EH (cell line): ENCODE measurements at places on chromosomes 3 and 15.
A peak's percentile ranks its signal among the peaks of the same experiment; 100 is the strongest.

GRCh38 chr3:79405183-79405582, 362.6 kb downstream of the ROBO1 start:
- no peak for DNase-seq

DNA sequence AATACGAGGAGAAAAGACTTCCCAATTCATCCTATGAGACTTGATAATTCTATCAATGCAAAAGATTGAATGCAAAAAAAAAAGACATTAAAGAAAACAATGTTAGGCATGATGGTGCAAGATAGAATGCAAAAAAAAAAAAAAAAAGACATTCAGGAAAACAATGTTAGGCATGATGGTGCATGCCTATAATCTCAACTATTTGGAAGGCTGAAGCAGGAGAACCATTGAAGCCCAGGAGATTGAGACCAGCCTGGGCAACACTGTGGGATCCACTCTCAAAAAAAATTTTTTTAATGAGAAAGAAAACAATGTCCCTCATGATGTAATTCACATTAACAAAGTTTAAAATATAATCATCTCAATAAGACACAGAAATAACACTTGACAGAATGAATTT, 75.9 kb downstream of the MYO9A start:
- DNase-seq, result peak; percentile 33

GRCh38 chr15:52653431-52653964, 25.7 kb downstream of the ATOSA start:
- DNase-seq, result peak; percentile 88

- no peak for DNase-seq
Observed at GRCh38 chr15:58247855-58248842, 110.0 kb downstream of the AQP9 start.

DNA sequence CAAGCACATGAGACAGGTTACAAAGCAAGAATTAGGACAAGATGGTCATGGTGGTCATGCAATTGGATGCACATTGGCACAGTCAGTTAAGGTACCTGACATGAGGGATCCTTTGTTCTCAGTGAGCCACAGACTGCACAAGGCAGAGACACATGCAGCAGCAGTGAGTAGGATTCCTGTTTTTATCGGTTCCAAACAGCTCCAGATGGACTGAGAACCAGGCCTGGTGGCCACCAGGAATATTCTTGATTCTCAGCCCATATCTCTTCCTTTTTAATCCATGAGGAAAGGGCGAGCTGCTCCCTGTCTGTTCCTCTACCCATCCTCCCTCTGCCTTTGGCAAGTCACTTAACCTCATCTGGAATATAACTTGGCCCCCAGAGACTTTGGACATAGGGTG, 410.8 kb downstream of the GAP43 start:
- DNase-seq, result no peak

GRCh38 chr15:71591057-71591456, 219.3 kb upstream of the NR2E3 start:
- DNase-seq, result no peak

DNA sequence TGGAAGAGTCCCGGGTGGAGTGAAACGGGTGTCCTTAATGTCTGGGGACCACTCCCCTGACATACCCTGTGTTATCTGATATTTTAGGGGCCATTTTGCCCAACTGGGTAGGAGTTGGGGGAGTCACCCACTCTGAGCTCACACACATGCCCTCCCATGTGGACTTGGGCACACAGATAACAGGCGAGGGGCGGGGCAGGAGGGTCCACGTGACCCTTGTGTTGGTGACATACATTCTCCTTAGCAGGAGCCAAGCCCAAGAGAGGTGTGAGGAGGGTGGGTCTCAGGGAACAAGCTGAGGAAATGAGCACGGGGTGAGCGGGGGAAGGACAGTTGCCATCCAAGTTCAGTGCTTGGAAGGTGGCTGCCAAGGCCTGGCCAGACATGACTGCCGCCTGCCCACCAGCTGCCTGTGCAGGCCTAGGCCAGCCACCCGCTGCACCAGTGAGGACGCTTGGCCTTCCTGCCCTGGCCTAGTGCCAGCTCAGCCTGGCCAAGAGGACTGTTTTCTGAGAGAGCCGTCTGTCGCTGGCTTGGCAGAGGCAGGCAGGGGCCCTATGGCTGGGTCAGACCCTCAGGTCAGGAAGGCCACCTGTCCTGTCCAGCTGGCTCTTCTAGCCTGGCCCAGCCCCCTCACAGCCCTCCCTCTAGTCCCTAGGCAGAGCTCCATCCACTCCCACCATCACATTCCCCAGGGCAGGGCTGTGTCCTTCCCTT, 31.3 kb upstream of the TMEM115 start:
- DNase-seq, result no peak

DNA sequence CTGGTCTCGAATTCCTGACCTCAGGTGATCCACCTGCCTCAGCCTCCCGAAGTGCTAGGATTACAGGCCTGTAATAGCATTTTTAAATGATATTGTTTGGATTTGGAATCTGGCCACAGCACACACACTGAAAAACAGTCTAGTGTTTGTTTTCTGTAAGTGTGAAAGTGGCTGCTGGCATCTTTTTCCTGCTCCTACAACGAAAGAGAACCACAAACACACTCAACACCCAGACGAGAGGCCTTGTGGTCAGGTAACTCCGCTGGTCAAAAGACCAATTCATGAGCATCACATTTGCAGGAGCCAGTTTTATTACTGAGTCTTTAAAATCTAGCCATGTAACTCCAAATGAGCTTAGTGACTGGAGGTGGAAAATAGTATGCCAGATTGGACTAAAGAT, 50.2 kb downstream of the IMPG2 start:
- no peak for DNase-seq

GRCh38 chr15:38920966-38921365, 356.4 kb upstream of the RASGRP1 start:
- peak; percentile 35 for DNase-seq

- no peak for DNase-seq
Observed at GRCh38 chr3:195709676-195710085, 11.1 kb upstream of the MUC20 start.

GRCh38 chr15:29677455-29677854, 144.8 kb downstream of the TJP1 start:
- no peak for DNase-seq

- no peak for DNase-seq
Observed at GRCh38 chr3:84943379-84943778, 15.4 kb upstream of the CADM2 start.
